ENCODE measurements at places on chromosomes 3 and 15.

DNA sequence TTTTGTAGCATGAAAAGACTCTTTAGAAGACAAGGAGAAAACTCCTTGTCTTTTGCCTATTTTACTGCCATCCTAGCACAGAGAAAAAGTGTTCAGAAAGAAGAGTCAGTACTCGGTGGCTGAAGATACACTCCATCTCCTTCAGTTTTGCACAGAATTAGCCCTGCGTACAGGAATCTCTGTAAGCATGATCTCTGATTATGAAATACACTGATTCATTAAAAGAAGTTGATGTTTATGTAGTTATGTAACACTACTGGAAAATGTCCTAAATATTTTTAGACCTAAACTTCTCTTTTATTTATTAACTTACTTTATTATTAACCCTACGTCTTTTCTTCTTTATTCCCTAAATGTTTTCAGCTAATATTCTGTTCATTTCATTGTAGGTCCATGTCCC lies 138.4 kb downstream of the LEKR1 start:
- no peak for DNase-seq

DNA sequence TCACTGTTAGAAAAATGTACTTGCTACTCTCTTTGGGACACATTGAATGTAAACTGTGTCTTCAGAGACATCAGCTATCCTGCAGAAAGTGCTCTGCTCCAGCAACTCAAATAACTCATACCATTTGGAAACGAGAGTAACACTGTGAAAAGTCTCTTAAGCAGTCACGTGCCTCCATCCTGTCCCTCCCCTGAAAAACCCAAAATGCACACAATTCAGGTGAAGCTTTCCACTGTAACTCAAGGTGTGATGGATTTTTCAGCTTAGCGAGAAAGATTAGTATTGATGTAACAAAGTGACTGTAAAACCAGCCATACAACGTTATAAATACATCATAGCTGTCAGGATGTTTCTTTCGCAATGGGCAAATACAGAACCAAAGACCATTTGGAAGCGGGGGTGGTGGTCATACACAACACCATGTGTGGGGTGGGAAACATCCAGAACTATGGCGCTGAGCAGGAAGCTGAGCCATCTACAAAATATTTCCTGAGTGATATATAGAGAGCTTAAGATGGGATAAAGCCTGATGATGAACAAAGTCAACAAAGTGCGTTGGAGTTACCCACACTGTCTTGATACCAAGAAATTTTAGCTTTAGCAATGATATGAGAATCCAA lies 332.3 kb downstream of the FOXP1 start:
- DNase-seq, result no peak

- no peak for DNase-seq
Observed at GRCh38 chr3:46282696-46283095, 40.4 kb downstream of the CCR3 start.

DNA sequence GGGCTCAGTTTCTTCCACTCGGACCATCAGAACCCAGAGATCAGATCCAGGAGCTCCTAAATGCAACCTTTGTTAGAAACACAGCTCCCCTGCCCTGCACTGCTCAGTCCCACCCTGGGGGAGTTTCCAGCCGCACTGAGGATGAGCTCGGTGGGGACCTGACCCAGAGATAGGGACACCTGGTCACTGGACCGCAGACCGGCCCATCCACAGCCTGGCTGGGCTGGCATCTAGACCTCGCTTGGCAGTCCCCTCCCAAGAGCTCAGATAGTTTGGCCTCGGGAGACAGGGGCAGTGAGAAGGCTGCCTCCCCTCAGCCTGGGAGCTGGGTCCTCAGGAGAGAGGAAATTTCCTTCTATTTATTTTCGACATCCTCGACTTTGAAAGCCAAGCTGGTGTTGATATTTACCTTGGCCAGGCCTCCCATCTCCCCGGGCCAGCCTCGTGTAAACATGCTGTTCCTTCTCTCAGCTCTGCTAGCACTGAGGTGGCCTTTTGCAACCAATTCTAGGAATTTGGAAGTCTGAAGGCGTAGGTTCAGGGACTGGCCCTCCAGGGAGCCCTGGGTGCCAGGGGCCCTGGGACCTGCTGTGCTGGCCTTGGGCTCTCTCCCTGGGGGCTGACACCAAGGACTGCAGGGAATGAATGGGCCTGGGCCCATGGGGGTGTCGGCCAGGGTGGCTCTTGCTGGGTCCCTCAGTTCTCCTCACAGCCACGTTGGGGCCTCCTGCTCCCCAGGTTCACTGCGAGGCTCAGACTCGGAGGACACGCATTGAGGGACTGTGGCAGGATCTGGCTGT lies 90.1 kb downstream of the VGLL4 start:
- DNase-seq, result no peak

- no peak for DNase-seq
Observed at GRCh38 chr3:85524104-85524503, 565.3 kb downstream of the CADM2 start.

GRCh38 chr15:100332721-100333120 lies 9.1 kb downstream of the ADAMTS17 start:
- DNase-seq, result no peak

GRCh38 chr15:62057341-62057980 lies 2.8 kb downstream of the VPS13C start:
- DNase-seq, result no peak

- DNase-seq, result no peak
Observed at GRCh38 chr3:150357923-150358607, 50.0 kb upstream of the TSC22D2 start.

GRCh38 chr3:14452740-14453710 lies 50.6 kb downstream of the SLC6A6 start:
- no peak for DNase-seq

- no peak for DNase-seq
Observed at GRCh38 chr3:187504435-187504834, 136.2 kb downstream of the RTP4 start.

GRCh38 chr3:99866261-99866761 lies 48.6 kb downstream of the CMSS1 start:
- DNase-seq, result no peak

DNA sequence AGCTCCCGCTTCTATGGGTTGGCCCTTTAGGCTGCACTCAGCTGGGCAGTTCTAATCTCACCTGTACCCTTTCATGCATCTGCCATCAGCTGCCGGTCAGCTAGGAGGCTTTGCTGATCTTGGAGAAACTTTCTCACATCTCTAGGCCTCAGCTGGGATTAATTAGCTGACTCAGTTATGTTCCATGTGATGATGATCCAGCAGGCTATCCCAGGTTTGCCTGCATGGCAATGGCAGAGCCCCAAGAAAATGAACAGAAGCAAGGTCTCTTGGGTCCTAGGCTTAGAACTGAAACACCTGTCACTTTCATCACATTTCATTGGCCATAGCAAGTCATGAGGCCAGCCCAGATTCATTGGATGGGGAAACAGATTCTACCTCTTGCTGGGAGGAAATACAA lies 304.6 kb upstream of the TBC1D5 start:
- no peak for DNase-seq

DNA sequence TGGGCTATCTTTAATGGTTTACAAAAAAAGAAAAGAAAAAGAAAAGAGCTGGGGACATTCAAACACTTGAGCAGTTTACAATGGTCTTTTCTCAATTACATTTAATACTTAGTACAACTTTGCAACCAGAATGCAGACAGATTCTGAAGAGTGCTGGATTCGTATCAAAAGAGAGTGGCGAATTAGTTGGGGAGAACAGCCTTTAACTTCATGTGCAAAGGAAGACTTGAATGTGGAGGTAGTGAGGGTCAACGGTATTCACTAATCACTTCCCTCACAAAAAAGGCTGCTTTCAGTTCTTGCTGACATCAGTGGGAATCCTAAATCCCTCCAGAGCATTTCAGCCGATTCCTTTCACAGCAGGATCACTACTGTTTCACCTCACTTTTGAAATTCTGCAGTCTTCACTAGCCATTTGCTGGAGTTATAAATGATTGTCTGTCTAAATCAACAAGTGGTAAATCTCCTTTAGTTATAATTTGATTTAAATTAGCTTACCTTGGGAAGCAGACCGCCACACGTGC lies 323.0 kb upstream of the SEMA6D start:
- no peak for DNase-seq

DNA sequence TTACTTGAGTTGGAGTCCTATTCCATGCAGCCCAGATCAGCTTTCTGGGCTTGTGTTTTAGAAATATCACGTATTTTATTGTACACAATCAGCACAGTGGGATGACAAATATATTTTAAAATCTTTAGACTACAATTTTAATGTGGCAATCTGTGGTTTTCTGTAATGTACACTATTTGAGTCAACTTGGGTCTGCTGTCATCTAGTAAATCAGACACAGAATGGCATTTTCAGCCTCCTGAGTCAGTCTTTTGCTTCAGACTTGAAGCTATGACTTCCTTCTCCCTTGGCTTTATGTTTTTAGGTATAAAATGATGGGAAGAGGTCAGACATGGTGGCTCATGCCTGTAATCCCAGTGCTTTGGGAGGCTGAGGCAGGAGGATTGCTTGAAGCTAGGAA lies 232.1 kb downstream of the NECTIN3 start:
- DNase-seq, result no peak

GRCh38 chr3:41193794-41194539 lies 5.3 kb upstream of the CTNNB1 start:
- no peak for DNase-seq

GRCh38 chr3:161969867-161970266 lies 473.3 kb downstream of the OTOL1 start:
- DNase-seq, result no peak

DNA sequence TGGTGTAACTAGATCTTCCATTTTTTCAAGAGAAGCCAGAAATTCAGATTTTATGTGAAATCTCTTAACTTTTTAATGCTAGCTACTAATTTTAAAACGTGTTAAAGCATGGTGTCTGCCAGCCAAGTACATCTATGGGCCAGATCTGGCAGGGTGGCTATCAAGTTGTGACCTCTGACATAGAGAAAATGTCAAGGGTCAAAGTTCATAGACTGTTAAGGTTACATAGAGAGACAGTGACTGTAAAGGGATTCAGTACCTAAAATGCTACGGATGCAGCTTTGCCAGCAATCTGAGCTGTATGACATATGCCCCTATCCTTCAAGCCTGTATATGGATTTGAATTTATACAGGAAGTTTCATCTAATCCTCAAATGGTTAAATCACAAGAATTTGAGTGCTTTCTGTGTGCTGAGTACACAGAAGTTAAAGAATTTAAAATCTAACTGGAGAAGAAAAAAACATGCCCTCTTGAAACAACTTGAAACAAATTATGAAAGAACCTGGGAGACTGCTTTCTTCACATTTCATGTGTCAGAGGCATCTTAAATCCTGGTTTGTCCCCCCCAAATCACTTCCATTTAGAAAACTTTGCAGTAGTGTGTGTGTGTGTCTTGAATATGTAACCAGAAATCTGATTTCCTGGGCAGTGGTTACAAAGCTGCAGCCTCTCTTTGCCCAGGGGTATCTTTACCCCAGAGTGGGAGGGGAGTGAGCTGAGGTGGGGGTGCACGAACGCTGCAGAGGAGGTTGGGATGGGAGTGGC lies 895 bp upstream of the ARHGAP31 start:
- no peak for DNase-seq

DNA sequence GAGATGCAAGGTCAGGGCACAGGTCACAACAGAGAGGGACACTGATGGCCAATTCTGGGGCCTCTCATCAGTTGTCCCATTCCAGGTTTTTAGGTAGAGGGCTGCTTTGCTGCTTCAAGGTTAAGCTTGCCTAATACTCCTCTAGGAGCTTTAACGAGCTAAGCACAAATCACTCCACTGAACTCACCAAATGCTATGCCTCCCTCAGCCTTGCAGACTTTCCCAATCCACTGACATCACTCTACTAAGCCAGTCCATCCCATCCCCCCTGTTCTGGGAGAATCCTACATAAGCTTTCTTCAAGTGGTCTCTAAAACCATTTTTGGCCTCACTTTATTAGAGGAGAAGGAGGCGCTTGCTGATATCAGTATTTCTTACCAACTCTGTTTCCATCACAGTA lies 24.8 kb upstream of the PDCD6IP start:
- no peak for DNase-seq

- no peak for DNase-seq
Observed at GRCh38 chr3:32469151-32469874, 33.3 kb downstream of the CMTM6 start.

- no peak for DNase-seq
Observed at GRCh38 chr15:45371546-45371945, 6.8 kb downstream of the GATM start.

- no peak for DNase-seq
Observed at GRCh38 chr3:70273492-70273891, 38.9 kb downstream of the MDFIC2 start.

DNA sequence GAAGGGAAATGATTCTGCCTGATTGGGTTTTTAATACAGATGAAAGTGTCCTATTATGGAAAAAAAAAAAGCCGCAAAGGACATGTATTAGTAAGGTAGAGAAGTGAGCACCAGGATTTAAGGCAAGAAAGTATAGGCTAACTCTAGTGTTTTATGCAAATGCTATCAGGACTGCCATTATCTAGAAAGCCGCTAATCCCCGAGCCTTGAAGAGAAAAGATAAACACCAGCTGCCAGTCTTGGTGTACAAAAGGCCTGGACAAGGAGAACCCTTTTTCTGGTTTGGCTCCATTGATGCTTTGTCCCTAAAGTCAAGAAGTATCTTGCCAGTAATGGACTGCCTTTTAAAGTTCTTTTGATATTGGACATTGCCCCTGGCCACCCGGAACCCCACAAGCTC lies 8.6 kb upstream of the TRIM59 start:
- DNase-seq, result no peak

- DNase-seq, result no peak
Observed at GRCh38 chr3:127739347-127740135, 66.8 kb downstream of the ABTB1 start.

GRCh38 chr15:43859546-43859945 lies 32.7 kb downstream of the WDR76 start:
- no peak for DNase-seq

- DNase-seq, result no peak
Observed at GRCh38 chr15:44501768-44502366, 35.1 kb upstream of the EIF3J start.

- no peak for DNase-seq
Observed at GRCh38 chr15:58457466-58457965, 25.7 kb downstream of the LIPC start.

DNA sequence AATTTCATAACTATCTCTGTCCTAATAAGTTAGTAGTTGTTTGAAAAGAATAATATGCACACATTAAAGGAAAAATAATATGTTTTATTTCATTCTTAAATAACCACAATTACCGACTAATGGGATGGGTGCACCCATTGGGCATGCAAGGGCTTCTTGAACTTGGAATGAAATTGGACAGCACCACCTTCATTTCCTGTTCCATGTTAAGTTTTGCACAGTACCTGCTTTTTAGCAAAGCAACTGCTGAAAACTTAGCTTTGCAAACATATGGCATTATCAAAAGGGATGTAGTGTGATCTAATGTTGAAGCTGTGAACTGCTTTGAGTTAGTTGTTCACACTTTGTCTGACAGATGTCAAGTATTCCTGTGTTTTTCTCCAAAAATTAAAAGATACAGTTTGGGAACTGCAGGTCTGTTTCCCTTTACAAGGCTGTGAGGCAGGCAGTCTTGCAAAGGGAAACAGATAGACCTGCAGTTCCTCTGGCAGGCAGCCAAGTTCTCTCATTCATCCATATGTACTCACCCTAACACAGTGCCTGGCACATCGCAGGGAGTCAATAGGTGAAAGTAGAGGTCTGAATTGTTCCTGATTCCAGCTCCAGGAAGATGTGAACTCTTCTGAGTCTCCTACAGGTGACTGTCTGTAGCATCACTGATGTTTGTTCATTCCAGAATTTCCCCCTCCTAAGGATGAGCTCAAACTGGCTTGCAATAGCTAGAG lies 64.3 kb upstream of the GOLGA8B start:
- no peak for DNase-seq

- DNase-seq, result no peak
Observed at GRCh38 chr3:113039546-113039945, 48.8 kb downstream of the GTPBP8 start.
